ENCODE measurements at places on chromosomes 11 and 22. TPM values are rescaled to one million over a fixed set of nuclear protein-coding genes. Genes with fewer than 3 reads are reported as not detected.

The SCT gene
- not detected for total RNA-seq

The CNGA4 gene
- 0.90 TPM for total RNA-seq

The XRCC6 gene
- 303 TPM for total RNA-seq

The CD81 gene
- total RNA-seq = 394 TPM

The SMIM35 gene
- total RNA-seq = not detected

The SH3BP1 gene
- 7.4 TPM for total RNA-seq

The OR4D5 gene
- not detected for total RNA-seq

The GAL gene
- not detected for total RNA-seq

The NUP50 gene
- 62.0 TPM for total RNA-seq

GRCh38 chr11:45853332-45854219 is 6.3 kb downstream of the CRY2 start:
- H3K27me3 ChIP-seq = no peaks in the 10 kb centered on the region
- peaks cover 32% of the 10 kb centered on the region for H3K4me1 ChIP-seq
- no peak for DNase-seq
- H3K4me3 ChIP-seq = no peak overlapping the region
- H3K27ac ChIP-seq = peak overlapping the region; percentile 83

DNA sequence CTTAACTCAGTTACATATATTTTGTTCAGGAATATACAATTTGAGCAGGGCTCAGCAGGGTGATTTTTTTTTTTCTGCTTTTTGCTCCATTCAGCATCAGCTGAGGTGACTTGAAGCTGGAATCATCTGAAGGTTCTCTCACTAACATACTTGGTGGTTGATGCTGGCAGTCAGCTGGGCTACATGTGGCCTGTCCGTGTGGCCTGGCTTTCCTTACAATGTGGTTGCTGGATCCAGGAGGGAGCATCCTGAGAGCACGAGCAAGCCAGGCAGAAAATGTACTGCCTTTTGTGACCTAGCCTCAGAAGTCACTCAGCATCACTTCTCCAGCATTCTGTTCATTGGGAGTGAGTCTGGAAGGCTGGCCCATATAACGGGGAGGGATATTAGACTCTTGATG is 151.6 kb upstream of the E2F8 start:
- H3K4me1 ChIP-seq = no peaks in the 10 kb centered on the region
- no peak overlapping the region for H3K4me3 ChIP-seq
- H3K36me3 ChIP-seq = no peaks in the 10 kb centered on the region

- H3K4me3 ChIP-seq = no peak overlapping the region
- no peaks in the 10 kb centered on the region for H3K4me1 ChIP-seq
- no peaks in the 10 kb centered on the region for H3K36me3 ChIP-seq
- H3K27ac ChIP-seq = no peak overlapping the region
- DNase-seq = no peak
- no peaks in the 10 kb centered on the region for H3K27me3 ChIP-seq
These were observed 62.0 kb downstream of the FZD4 start for GRCh38 chr11:86893235-86893634.

- H3K4me1 ChIP-seq = peaks cover 10% of the 10 kb centered on the region
- H3K36me3 ChIP-seq = no peaks in the 10 kb centered on the region
- DNase-seq = no peak
- H3K27ac ChIP-seq = peak overlapping the region; percentile 65
- H3K27me3 ChIP-seq = no peaks in the 10 kb centered on the region
These were observed 12.9 kb upstream of the CASTOR1 start for GRCh38 chr22:30301995-30302809.

GRCh38 chr11:829176-829846 is 1.6 kb downstream of the CRACR2B start:
- no peaks in the 10 kb centered on the region for H3K36me3 ChIP-seq
- no peak overlapping the region for H3K4me3 ChIP-seq
- H3K27me3 ChIP-seq = peaks cover 24% of the 10 kb centered on the region
- peaks cover 57% of the 10 kb centered on the region for H3K4me1 ChIP-seq
- DNase-seq = no peak

DNA sequence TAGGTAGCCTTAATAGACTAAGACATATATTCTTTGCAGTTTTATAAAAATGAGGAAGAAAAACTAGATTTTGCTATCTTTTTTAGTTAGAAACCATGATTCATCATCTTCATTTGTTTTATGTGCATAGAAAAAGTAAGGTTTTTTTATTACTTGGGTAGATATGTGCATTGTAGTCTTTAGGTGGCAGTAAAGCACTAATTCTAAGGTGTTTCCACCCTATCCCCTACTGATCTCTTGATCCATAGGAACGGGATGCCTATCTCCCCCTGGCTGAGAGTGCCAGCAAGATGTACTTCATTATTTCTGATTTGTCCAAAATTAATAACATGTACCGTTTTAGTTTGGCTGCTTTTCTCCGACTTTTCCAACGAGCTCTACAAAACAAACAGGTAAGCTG is 148.1 kb downstream of the DYNC2H1 start:
- no peaks in the 10 kb centered on the region for H3K4me1 ChIP-seq
- no peak overlapping the region for H3K27ac ChIP-seq
- no peaks in the 10 kb centered on the region for H3K27me3 ChIP-seq

- no peak overlapping the region for H3K27ac ChIP-seq
- no peaks in the 10 kb centered on the region for H3K4me1 ChIP-seq
- DNase-seq = no peak
- no peak overlapping the region for H3K4me3 ChIP-seq
- H3K27me3 ChIP-seq = no peaks in the 10 kb centered on the region
- no peaks in the 10 kb centered on the region for H3K36me3 ChIP-seq
These were observed 75.2 kb upstream of the TOP3B start for GRCh38 chr22:22057617-22058378.

- DNase-seq = no peak
- no peaks in the 10 kb centered on the region for H3K27me3 ChIP-seq
- H3K36me3 ChIP-seq = no peaks in the 10 kb centered on the region
- H3K27ac ChIP-seq = no peak overlapping the region
These were observed 3.0 kb upstream of the APOL4 start for GRCh38 chr22:36204632-36205015.

- H3K4me3 ChIP-seq = no peak overlapping the region
- no peaks in the 10 kb centered on the region for H3K4me1 ChIP-seq
- DNase-seq = no peak
- H3K36me3 ChIP-seq = no peaks in the 10 kb centered on the region
- H3K27me3 ChIP-seq = no peaks in the 10 kb centered on the region
These were observed 680.9 kb upstream of the ANO5 start for GRCh38 chr11:21511835-21512440.

GRCh38 chr11:85295694-85296271 is 331.4 kb downstream of the DLG2 start:
- no peaks in the 10 kb centered on the region for H3K27me3 ChIP-seq
- H3K27ac ChIP-seq = no peak overlapping the region
- H3K4me1 ChIP-seq = peaks cover 15% of the 10 kb centered on the region
- H3K36me3 ChIP-seq = no peaks in the 10 kb centered on the region
- H3K4me3 ChIP-seq = no peak overlapping the region

DNA sequence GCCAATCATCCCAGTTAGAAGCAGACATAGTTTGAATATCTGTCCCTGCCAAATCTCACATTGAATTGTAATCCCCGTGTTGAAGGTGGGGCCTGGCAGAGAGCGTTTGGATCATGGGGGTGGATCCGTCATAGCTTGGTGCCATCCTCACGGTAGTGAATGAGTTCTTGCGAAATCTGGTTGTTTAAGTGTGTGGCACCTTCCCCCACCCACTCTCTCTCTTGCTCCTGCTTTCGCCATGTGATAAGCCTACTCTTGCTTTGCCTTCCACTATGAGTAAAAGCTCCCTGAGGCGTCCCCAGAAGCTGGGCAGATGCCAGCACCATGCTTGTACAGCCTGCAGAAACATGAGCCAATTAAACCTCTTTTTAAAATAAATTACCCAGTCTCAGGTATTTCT is 5.0 kb upstream of the CCDC81 start:
- H3K27ac ChIP-seq = no peak overlapping the region
- H3K36me3 ChIP-seq = no peaks in the 10 kb centered on the region
- no peak for DNase-seq
- no peaks in the 10 kb centered on the region for H3K27me3 ChIP-seq
- no peaks in the 10 kb centered on the region for H3K4me1 ChIP-seq

All from uterus (tissue), 4 donors.